Activated CD4-positive, alpha-beta T cell treated with anti-CD3 and anti-CD28 coated beads, Interleukin-2, Interleukin-6, amounts not matched to agents 100 ng/mL and 50 ng/mL, durations not matched to agents 16 hours and 8 hours (primary cell): ENCODE measurements at places on chromosomes 7 and 10.

GRCh38 chr7:91288208-91288824, 24.1 kb downstream of the FZD1 start:
- peak; percentile 25 for DNase-seq

DNA sequence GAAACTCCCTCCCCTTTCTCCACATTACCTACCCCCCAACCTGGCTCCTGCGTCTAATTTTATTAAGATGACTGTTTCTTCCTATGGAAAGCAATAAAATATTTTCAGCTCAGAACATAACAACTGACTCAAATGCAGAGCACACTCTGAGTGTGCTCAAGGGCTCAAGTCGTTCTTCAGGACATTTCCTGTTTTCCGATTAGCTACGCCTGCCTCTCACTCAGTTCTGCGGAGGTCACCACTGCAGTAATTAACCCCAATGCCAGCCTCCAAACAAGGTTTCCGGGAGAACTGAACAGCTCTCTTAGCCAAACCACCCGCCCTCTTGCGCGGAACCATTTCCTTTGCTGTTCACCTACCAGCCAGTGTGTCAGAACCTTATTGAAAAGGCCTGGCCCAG, 19.3 kb downstream of the MYOF start:
- peak; percentile 93 for DNase-seq

- no peak for DNase-seq
These were observed 21.7 kb upstream of the OR2A5 start for GRCh38 chr7:144027070-144027469.

DNA sequence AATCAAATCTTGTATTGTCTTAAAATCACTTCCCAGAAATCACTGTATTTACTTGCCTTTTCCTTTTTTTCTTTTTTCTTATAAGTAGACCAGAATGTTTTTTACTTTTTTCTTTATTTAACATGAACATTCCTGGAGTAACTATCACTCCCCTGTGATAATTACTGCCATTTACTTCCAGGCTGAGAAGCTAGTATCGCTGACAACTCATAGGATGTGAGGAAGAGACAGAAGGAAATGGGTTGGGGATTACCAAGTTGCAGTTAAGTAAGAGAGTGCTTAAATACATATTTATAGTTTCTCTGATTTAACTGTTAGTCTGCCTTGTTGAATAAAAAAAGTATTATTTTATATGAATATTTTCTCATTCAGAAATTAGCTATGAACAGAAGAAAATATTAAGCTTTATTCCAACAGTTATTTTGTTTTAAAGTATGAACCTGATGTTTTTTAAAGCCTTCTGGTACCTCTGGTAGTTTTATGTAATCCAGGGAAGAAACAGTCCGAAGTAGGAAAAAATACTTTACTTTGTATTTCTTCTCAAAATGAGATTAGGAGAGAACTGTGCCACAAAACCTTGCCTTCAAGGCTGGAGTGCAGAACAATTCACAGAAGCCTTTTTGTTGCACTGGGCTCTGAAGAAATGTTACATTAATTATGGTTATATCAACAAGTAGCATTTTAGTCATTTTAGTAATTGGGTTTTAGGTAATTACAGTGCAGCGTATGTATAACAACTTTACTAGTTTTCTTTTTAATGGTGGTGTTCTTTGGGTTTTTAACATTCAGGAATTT, 72.8 kb downstream of the SHOC2 start:
- no peak for DNase-seq

- DNase-seq: no peak
These were observed 48.7 kb downstream of the SEMA3A start for GRCh38 chr7:84145892-84146291.

GRCh38 chr7:12747687-12748306, 60.4 kb downstream of the ARL4A start:
- no peak for DNase-seq

DNA sequence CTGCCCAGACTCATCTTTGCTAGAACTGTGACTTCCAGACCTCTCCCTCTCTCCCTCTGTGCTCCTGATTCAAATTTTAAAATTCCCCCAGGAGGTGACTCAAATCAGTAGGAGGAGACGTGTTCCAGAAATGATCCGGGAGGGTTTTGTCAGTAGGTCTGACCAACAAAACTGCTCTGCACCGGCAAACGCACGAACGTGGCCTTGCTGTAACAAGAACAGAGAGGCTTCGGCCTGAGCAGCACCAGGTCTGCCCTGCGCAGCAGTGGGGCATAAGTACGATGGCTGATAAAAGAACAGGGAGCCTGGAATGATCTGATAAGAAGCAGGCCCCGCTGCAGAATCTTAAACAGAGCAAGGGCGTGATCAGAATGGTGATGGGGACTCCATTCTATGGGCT, 152.7 kb upstream of the AUTS2 start:
- DNase-seq: no peak

DNA sequence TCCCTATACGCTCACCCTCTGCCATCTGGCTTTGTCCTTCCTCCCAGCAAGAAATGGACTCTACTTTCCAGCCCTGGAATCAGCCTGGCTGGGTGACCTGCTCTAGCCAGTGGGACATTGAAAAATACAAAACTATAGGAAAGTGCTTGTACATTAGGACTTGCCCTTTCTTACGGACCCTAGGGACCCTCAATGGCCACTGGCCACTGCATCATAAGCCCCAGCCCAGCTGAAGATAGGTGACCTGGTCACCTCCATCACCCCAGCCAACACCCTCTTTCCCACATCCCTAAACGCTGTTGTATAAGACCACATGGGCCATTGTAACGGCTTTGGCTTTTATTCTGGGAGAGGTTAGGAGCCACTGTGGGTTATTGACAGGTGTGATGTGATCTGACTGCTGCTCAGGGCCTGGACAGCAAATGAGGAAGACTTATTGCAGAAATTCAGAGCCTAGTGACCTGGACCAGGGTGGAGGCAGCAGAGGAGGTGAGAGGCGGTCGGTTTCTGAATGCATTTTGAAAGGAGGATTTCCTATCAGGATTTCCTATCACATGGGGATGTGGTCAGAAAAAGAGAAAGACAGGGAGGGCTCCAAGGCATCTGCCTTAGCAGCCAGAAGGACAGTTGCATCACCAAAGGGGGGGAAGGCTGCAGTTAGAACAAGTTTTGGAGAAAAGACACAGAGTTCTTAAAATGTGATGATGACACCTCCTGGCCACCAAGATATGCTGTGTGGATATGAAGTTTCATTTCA, 2.2 kb upstream of the LMBR1 start:
- peak; percentile 50 for DNase-seq

GRCh38 chr7:96657347-96658021, 52.2 kb downstream of the SEM1 start:
- DNase-seq: no peak

DNA sequence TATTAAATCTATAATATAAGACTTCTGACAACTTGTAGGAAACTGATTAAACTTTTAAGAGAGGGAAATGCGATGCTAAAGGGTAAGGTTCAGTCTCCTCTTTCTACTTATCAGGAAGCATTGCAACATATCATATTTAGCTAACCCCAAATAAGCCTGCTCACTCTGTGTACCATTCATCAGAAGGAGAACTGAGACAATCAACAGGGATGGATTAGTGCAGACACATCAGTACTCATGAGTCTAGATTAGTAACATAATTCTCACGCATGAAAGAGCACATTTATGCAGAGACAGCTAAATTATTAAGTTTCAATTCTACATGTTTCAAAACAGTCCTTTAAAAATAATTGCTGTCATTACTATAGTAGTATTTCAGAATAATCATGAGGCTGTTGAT, 354.2 kb upstream of the ZWINT start:
- no peak for DNase-seq

- no peak for DNase-seq
These were observed 67.5 kb upstream of the EFCAB10 start for GRCh38 chr7:105648561-105649401.

- DNase-seq: no peak
These were observed 93.0 kb upstream of the PCGF5 start for GRCh38 chr10:91127341-91128082.

DNA sequence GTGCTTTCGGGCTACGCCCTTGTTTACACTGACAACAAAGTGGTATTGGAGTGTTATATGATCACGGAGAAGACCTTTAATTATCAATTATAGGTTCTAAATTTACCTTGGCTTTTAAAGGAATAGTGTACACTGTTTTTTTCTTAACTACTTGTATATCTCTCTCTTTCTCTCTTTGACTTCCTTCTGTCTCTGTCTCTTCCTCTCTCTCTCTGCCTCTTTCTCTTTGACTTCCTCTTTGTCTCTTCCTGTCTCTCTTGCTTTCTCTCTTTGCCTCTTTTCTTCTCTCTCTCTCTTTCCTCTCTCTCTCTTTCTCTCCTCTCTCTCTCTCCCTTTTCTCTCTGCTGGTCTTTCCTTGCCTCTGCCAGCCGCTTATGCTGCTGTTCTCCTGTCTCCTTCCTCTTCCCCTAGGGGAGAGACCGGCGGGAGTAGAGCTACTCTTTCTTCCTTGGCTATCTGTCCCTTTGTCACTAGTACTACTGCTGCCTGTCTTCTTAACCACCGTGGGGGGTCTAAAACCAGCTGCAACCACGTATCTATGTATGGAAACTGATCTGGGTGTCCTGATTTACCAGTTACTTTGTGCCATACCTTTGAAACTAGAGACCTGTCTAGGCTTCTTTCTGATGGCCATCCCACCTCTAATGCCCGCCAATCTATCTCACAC, 36.9 kb upstream of the GSDME start:
- no peak for DNase-seq

DNA sequence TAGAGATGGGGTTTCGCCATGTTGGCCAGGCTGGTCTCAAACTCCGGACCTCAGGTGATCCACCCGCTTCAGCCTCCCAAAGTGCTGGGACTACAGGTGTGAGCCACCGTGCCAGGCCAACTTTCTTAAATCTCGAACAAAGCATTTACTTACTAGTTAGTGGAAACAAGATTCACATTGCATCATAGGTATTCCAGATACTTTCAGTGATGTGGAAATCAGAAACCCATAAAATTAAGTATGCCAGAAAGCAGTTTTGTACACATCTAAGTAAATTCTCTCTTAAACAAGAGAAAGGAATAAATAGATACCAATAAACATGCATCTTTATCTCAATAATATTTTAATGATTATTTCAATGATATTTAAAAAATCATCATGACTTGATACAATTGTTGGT, 75.5 kb downstream of the DGKI start:
- no peak for DNase-seq

GRCh38 chr10:43963793-43964425, 315.2 kb upstream of the ZNF32 start:
- no peak for DNase-seq

DNA sequence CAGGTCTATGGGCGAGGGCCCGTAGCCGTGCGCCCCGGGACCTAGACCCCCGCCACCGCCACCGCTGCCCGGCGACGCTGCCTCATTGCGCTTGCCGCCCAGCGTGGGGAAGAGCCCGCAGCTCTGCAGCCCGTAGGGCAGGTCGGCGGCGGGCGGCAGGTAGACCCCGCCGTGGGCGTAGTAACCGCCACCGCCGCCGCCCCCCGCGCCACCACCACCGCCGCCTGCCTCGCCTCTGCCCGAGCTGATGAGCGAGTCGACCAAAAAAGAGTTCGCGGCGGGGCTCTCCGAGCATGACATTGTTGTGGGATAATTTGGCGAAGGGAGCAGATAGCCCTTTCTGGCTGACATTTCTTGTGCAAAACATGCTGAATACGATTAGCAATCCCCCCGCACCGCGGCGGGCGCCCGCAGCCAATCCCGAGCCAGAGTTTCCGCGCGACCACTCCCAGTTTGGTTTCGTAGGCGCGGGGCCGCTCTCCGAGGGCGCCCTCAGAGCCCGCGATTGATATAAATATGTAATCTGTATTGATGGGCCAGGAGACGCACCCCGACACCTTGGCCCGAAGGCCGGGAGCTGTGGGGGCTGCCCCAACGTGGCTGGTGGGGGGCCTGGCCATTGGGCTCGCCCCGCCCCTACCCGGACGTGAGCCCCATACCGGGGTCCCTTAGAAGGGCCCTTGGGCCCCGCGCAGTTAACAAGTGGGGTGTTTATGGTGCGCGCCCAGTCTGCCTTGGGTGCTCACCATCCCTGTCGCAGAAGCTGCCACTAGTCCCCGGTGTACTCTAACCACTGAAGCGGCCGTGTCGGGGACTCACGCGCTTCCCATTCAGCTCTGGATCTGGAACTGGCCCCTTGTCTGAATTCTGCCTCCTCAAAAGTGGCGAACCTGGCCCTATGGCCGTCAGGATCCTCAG, at the start of gene HOXA10:
HOXA10 (minus strand) TSS at position 365 of the 918 bp plus-strand sequence; CDS start at position 351, 14 bp downstream.
- DNase-seq: no peak

DNA sequence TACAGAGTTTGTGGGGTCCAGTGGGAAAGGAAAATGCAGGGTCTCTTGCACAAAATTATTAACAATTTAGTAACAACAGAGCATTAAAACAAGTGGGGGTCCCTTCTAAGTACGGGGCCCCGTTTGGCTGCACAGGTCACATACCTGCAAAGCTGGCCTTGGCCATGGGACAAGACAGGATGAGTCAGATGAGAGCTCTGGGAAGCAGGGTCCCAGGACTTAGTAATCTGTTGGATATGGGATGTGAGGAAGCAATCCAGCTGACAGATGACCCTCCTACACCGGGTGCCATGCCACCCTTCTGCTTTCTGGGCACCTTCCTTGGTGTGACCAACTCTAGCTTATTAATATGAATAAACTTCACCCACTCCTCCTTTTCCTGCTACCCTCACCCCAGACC, 3.2 kb upstream of the DUSP5 start:
- no peak for DNase-seq

DNA sequence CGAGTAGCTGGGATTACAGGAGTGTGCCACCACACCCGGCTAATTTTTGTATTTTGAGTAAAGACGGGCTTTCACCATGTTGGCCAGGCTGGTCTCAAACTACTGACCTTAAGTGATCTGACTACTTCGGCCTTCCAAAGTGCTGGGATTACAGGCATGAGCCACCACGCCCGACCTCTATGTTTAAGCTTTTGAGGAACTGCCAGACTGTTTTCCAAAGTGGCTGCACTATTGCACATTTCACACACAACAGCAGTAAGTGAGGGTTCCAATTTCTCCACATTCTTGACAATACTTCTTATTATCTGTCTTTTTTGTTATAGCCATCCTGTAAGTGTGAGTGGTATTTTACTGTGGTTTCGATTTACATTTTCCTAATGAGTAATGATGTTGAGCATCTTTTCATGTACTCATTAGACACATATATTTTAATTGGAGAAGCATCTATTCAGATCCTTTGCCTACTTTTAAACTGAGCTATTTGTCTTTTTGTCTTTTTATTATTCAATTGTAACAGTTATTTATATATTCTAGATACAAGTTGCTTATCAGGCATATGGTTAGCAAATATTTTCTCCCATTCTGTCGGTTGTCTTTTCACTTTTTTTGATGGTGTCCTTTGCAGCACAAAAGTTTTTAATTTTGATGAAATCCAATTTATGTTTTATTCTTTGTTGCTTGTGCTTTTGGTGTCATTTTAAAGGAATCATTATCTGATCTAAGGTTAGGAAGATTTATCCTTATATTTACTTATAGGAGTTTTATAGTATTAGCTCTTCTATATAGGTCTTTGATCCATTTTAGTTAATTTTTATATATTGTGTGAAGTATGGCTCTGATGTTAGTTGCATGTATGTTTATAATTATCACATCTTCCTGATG, 12.8 kb upstream of the IRF5 start:
- DNase-seq: no peak
